ENCODE measurements at places on chromosomes 6 and 20.

- DNase-seq, result no peak
These were observed 240.8 kb upstream of the QKI start for GRCh38 chr6:163173741-163174140.

DNA sequence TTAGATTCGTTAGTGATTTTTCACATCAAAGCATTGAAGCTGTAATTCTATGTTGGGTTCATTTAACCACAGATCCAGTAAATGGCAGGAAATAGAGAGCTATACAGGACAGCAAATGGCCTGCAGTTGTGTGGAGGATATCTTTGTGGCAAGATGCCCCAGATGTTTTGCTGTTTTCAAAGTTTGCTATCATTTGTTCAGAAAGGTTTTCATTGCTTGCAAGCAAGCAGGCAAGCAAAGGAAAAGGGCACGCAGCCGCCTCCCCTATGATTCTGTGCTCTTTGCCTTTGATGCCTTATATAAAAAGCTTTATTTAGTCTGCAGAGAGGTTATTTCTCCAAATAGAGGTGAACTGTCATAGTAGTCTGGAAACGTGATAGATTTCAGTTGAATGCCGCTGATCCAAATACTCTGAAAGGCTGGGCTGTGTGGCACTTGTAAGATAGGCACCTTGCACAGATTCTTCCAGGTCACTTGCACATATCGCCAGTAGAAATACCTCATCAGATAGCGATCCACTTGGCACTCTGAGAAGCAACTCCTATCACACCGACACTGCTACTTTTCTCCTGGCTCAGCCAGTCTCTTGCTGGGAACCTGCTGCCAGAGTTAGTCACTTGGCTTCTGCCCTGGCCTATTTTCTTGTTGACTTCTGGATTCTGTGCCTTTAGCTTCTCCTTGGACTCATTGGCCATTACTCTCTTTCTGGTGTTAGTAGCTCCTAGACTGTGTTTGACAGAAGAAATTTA, 66.4 kb downstream of the UTRN start:
- no peak for DNase-seq

GRCh38 chr6:96755096-96755495, 82.2 kb downstream of the GPR63 start:
- no peak for DNase-seq

GRCh38 chr20:63521602-63522001, 1.0 kb downstream of the PPDPF start:
- DNase-seq, result no peak

DNA sequence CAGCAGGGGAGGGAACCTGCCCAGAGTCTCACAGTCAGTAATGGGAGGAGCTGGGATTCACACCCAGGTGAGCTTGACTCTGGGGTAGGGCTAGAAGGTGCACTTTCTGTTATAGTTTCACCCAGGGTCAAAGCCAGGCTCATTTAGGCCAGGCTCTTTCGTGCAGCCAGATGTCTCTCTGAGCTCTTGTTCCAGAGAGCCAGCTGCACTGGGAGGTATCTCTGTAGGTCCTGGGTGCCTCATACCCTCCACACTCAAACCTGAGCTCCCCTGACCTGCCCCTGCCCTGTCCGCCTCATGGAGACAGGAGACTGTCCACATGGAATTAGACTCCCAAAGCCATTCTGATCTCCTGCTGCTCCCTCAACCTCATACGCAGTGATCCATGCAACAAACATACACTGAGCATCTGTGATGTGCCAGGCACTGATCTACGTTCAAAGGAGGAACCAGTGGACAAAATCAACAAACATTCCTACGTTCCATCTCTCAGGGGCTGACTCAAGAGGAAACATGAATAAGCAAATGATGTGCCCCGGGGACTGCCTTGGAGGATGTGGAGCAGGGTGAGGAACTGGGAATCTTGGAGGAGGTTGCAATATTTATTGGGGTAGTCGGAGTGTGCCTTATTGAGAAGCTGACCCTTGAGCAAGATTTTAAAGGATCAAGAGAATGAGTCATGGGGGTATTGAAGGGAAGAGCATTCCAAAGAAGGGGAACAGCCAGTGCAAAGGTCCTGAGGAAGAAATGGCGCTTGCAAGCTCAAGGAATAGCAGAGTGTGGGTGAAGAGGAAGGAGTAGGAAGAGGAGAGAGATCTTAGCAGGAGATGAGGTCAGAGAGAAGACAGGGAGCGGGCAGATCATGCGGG, 71.3 kb upstream of the TOX2 start:
- no peak for DNase-seq

GRCh38 chr6:125951323-125951722, 5.2 kb upstream of the HINT3 start:
- DNase-seq, result no peak

GRCh38 chr6:31572041-31572911, at the start of gene LTA:
LTA (plus strand) TSS chr6:31572289; CDS start chr6:31572743, 454 bp downstream.
- no peak for DNase-seq

- no peak for DNase-seq
These were observed 144.8 kb upstream of the PHACTR3 start for GRCh38 chr20:59459586-59459985.

DNA sequence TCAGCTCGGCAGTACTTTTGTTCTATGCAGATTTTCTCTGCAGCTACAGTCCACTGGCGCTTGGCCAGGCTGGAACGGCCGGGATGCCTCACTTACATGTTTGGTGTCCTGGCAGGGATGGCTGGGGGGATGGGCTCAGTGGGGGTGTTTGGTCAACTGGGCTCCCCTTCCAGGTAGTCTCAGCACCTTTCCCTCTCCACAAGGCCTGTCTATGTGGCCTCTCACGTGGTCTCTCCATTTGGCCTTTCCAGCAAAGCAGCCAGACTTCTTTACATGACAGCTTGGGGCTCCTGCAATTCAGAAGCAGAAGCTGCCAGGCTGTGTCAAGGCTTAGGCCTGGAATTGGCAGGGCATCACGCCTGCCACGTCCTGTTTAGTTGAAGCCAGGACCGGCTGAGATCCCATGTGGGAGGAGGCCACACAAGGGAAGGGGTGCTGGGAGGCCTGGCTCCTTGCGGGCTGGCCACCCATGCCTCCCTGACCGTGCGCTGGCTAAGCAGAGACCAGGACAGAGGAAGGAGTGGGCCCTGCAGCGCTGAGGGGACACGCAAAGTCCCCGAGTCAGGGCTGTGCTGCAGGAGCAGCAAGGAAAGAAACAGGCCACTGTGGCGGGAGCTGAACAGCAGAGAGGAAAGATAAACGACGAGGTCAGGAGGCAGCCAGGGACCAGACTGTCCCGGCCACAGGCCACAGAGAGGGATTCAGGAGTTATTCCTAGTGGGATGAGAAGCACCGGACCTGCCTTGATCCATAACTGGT, 38.9 kb downstream of the MGME1 start:
- DNase-seq, result no peak

DNA sequence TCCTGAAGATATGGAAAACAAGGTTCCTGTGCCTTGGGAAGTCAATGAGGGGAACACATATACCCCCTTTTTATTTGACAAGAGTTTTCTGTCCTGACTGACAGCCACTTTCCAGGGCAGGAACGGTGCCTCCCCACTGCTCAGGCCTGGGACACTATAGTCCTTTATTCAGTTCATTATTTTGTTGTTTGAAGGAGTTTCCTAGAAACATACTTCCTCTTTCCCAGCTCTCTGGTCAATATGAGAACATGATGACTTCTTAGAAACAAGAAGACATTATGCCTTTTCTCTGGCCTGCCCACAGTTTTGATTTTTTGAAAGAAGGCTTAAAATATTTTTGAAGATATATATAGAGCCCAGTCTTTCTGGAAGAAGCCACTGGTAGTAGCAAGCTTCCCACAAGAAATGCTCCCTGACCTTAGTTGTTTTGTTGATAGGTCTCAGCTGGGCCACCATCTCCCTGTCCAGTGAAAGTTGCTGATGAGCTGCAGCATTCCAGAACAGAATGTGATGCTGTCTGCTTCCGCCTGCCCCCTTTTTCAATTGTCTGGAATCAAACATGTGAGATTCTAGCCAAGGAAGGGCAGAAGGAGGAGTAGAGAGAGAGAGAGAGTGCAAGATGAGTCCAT, 350.0 kb upstream of the PRND start:
- DNase-seq, result no peak

- no peak for DNase-seq
These were observed 7.2 kb downstream of the BHLHE23 start for GRCh38 chr20:62999580-62999979.

- DNase-seq, result no peak
These were observed 21.5 kb upstream of the NTSR1 start for GRCh38 chr20:62686869-62687830.

- no peak for DNase-seq
These were observed 327.8 kb downstream of the TAF4 start for GRCh38 chr20:61737812-61738443.

- DNase-seq, result no peak
These were observed 6.9 kb upstream of the KIF16B start for GRCh38 chr20:16580147-16580546.

DNA sequence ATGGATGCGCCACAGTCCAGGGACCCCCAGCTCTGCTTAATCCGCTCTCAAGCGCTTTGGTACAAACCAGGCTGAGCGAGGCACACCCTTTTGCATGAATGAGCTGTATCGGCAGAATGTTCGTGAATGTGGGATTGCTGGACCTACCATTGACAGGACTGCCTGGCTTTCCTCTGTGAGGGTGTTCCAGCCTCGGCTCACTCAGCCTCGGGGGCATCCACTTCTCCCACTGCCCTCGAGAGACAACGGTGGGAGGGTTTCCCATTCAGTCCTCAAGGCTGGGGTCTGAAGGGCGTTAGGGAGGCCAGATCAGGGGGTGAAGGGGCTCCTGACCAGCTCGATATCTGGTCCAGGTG, 17.4 kb downstream of the MDFI start:
- no peak for DNase-seq

DNA sequence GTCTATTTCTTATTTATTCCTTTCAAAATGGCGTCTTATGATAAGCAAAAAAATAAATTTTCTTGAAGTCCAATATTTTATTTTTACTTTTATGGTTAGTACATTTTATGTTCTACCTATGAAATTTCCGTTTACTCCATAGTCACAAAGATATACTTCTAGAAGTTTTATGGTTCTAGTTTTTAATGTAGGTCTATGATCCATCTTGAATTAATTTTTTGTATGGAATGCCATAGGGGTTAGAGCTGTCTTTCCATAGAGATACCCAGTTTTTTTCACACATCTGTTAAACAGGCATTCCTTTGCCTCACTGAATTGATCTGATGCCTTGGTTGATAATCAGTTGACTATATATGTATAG, 24.9 kb upstream of the ASIP start:
- no peak for DNase-seq

GRCh38 chr6:83702749-83703148, 6.2 kb downstream of the SNAP91 start:
- DNase-seq, result no peak

- no peak for DNase-seq
These were observed 143.6 kb downstream of the VEGFA start for GRCh38 chr6:43913375-43914271.

DNA sequence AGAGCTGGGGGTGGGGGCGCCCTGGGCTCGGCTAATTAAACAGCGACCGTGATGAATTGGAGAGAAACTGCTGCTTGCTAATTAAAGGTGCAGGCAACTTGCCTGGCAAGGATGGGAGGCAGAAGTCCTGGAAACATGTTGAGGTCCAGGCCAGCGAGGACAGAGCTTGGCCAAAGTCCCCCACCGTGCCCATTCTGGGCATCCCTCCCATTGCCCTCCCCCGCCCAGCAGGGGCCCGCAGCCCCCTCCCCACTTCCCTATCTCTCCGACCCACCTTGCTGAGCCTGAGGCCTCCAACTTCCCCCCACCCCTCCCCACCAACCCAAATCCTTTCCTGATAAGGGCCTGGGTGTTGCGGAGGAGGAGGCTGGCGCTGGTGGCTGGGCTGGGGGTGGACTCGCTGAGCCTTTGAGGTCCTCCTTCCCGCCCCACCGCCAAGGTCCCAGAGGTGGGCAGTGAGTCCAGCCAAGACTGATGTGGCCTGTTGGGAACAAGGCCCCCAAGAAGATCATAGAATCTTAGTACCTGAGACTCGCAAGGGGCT, 23.3 kb downstream of the C20orf203 start:
- no peak for DNase-seq

- DNase-seq, result no peak
These were observed 17.8 kb downstream of the JAG1 start for GRCh38 chr20:10655720-10656669.

DNA sequence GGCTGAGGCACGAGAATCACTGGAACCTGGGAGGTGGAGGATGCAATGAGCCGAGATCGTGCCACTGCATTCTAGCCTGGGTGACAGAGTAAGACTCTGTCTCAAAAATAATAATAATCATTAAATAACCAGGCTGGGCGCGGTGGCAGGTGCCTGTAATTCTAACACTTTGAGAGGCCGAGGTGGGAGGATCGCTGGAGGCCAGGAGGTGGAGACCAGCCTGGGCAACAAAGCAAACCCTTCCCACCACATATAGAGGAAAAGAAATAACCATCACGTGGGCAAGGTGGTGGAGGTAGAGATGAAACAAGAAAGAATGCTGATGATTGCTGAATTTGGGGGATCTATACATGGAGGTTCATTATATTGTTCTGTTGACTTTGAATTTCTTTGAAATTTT, 63.4 kb upstream of the PIM1 start:
- no peak for DNase-seq

- DNase-seq, result no peak
These were observed 27.8 kb downstream of the CASS4 start for GRCh38 chr20:56439771-56440291.

DNA sequence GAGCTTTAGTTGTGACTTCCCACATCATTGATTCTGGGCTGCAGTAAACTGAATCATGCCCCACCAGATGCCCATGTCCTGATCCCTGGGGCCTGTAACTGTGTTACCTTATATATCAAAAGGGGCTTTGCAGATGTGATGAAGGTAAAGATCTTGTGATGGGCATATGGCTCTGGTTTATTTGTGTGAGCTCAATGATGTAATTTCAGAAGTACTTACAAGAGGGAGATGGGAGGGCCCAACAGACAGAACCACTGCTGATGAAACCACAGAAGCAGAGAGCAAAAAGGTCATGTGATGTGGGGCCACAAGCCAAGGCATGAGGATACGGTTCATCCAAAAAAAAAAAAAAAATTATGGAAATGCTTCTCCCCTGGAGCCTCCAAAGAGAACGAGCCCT, 118.7 kb downstream of the TOX2 start:
- DNase-seq, result no peak

GRCh38 chr20:50844430-50845100, 49.7 kb downstream of the BCAS4 start:
- no peak for DNase-seq

DNA sequence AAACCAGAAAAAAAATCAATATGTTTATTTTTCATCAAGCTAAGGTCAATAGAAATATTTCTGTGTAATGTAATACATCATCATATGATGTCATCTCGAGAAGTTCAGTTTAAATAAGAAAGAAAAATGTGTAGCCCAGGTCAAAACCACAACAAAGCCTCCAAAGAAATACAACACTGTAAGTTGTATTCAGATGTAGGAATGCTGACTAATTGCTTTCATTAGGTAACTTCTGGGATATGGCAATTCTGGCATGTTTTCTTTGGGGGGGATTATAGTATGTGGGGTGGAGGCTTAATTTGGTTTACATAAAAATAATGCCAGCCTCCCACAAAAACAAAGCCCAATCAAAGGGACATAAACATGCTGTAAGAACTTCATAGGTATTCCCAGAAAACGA, 881.8 kb upstream of the CITED2 start:
- DNase-seq, result no peak
